ENCODE measurements at places on chromosomes 2 and 18.

DNA sequence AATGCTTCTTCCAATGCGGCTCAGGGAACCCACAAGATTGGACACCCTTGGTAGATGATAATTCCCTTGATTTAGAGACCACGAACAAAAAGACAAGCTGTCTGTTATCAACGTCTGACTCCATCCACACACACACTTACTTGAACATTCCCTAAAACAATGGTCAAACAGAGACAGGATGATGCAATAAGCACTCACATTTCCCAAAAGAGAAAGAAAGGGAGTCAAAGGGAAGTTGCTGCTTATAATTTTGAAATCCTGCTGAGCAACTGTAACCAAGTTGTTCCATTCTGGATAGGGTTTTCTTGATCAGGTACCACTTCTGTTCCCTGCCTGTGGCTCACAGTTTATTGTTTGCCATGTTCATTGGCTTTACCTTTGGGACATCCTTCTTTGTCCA, 571.3 kb upstream of the CNTNAP5 start:
- no peak for ATAC-seq

GRCh38 chr2:235390108-235390815, 103.6 kb upstream of the AGAP1 start:
- ATAC-seq, result peak; percentile 76

DNA sequence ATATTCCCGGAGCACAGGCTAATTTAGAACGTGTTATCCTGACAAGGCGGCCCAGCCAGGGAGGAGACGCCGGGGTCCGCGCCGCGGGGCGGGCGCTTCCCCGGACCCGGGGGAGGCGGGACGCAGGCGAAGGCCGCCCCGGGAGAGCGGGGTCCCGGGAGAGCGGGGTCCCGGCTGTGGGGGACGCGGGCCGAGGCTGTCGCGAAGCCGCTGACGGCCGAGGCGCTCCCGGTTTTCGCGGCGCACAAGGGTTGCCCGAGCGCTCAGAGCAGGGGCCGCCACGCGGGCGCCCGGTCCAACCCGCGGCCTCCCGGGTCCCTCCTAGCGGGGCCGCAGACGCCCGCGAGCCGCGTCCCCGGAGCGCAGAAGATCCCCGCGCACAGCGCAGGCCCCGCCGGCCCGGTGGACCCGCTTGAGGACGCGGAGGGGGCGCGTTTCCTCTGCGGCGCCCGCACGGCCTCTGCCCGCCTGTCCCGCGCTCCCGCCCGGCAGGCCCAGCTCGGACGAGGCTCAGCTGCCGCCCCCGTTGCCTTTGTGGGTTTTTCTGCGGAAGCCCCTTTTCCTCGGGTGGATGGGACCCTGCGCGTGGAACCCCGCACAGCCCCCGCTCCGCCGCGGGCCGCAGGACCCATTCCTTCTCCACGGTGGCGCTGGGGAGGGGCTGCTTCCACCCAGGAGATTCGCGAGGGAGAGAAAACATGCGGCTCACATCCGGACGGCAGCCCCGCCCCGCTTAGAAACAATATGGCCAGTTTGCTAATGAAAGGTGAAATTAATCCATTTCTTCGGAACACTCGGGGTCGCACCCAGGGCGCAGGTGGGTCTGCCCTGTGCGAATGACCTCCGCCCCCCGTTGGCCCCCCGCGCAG, 9.6 kb upstream of the KCNG2 start:
- ATAC-seq, result no peak

GRCh38 chr2:43305517-43305916, 79.1 kb upstream of the ZFP36L2 start:
- no peak for ATAC-seq

DNA sequence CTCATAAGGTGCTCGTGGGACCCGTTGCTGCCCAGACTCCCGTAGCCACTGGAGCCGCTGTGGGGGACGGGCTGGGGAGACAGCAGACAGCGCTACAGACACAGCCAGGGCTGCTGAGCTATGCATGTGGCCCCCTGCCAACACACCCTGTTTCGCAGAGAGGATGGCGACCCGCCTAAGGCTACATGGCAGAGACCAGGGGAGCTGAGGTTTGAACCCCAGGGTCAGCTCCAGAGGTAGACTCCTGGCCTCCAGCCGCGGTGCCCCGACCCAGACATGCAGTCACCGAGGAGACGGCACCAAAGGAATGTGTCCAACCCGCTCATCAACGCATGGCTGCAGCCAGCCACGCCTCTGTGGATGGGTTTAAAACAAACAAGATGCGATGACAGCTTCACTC, 21.0 kb upstream of the HES6 start:
- no peak for ATAC-seq

GRCh38 chr2:43424262-43425207, 171.3 kb downstream of the THADA start:
- ATAC-seq, result no peak

DNA sequence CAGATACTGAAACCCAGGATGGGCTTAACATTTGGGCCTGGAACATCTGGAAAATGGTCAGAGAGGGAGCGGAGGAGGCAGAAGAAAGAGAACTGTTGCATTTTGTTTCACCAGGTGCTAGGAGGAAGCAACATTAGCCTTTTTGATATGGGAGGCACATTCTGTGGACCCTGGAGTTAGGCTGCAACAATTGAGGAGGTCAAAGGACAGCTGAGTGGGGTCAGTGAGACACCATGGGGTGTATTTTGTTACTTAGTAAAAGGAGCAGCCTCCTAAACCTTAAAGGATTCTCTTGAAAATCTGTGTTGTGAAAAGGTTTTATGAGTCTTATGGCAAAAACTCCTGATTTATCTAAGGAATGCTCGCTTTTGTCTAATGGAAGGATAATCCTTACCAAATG, 124.9 kb downstream of the GREB1L start:
- ATAC-seq, result no peak

DNA sequence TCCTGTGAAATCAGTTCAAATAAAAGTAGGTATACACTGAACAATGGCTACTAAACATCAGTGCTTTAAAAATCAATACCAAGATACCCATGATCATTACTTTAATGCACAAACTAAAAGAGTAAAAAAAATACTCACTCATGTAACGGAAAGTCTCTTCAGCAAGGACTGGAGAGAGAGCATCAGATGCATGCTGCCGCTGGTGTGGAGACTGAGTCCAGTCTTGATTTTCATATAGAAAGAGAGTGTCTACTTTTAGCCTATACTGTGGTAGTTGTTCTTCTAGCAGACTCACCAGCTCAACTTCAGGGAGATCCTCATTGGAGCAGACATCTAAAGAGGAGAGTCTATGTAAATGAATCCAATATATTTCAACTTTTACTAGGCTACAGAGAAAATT, 44.0 kb downstream of the TRAK2 start:
- ATAC-seq, result no peak

DNA sequence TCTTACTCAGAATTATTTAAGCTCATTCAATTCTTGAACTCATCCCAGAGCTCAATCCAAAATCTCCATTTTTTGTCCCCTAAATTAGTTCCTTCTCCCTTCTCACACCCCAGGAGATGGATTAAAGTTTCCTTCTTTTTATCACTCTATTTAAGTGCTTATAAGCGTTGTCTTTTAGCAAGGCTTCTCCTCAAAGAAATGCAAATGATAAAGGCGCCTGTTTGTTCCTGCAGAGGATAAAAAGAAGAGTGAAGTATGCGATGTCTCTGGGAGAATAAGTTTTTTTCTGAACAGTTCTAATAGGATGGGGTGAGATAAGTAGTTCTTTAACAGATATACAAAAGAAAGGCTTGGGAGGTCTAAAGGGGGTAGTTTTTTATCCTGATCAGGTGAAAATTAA, 303.3 kb downstream of the CNTNAP5 start:
- no peak for ATAC-seq

GRCh38 chr2:105866216-105867185, 121.8 kb downstream of the NCK2 start:
- ATAC-seq, result no peak

DNA sequence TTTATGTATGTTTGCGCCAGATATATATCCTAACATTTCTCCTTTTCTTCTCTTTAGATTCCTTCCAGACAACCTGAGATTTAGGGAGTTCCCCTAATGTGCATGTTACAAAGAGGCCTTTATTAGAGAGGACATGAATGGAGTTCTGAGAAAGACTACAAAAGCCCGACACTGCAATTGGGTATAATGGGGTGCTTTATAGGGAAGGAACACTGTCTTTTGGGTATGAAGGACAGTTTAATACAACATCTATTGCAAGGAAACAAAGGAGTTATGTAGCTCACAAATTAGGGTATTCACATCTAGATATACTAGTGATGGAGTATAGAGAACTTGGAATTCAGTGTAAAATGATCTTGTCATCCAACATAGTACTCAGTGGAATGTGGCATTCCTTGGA, 383.8 kb downstream of the FIGN start:
- no peak for ATAC-seq

DNA sequence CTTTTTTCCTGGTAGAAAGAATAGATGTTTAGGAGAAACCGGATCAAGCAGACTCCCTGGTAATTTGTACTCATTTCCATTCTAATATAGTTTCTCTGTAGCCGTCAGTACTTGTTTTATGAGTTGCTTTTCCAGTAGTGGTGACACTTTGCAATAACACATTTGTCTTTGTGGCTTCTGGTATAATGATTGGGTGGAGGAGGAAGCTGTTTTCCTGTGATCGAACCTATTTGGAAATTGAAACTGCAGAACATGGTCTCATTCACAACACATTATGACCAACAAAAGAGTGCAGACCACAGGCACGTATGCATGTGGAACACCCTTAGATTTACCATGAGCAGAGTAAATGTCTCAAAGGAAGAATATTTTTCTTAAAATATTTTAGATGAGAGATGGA, 7.6 kb upstream of the SERPINB12 start:
- no peak for ATAC-seq

All from stimulated activated memory B cell treated with anti-CD40 and anti-IgM and Interleukin-4, amounts not matched to agents 10 μg/mL and 1 μg/mL and 100 μg/mL, for 72 hours (primary cell).